NCI-H1105 treated with DMSO at 0.1 percent for 48 hours (cell line): ENCODE measurements at places on chromosomes 1 and 21.
A peak's percentile ranks its signal among the peaks of the same experiment; 100 is the strongest.

- DNase-seq, result no peak
Observed at GRCh38 chr1:184292101-184292500, 94.7 kb upstream of the C1orf21 start.

GRCh38 chr1:95409276-95409675, 175.3 kb downstream of the RWDD3 start:
- no peak for DNase-seq

DNA sequence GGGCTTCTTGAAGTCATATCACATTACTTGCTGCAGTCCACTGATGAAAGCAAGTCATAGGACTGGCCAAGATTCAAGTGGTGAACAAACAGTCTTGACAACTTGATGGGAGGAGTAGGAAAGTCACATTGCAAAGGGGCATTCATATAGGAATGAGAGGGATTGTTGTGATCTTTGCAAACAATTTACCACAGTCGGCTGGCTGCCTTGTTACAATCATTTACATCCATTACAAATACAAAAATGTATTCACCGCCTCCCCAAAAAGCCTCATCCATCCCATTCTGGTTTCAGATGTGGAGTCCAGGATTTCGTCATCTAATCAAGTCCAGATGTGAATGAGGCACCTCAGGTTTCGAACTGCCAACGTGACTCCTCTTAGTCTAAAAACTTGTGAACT, 26.8 kb downstream of the GORAB start:
- no peak for DNase-seq

GRCh38 chr1:207962716-207963426, 51.9 kb upstream of the CD34 start:
- no peak for DNase-seq

DNA sequence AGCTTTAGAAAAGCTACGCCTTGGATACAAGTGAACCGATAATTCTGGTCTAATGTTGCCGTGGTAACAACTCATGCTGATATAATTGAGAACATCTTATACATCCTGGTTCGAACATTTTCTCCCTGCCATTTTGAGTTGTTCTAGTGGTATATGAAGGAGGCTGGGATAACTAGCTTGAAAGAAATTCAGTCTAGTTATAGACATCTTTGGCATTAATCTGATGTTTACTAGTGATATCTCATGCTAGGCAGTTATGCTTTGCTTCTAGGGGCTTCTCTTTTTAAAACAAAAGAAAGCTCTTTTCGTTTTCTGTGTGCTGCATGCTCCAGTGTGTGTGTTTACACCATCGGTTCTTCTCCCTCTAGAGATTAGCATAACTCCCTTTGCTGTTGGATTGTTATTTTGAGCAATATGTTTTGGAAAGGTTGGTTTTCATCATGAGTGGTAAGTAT, 20.5 kb downstream of the PRKACB start:
- peak; percentile 63 for DNase-seq

GRCh38 chr1:8020032-8020431, 6.1 kb downstream of the ERRFI1 start:
- no peak for DNase-seq

DNA sequence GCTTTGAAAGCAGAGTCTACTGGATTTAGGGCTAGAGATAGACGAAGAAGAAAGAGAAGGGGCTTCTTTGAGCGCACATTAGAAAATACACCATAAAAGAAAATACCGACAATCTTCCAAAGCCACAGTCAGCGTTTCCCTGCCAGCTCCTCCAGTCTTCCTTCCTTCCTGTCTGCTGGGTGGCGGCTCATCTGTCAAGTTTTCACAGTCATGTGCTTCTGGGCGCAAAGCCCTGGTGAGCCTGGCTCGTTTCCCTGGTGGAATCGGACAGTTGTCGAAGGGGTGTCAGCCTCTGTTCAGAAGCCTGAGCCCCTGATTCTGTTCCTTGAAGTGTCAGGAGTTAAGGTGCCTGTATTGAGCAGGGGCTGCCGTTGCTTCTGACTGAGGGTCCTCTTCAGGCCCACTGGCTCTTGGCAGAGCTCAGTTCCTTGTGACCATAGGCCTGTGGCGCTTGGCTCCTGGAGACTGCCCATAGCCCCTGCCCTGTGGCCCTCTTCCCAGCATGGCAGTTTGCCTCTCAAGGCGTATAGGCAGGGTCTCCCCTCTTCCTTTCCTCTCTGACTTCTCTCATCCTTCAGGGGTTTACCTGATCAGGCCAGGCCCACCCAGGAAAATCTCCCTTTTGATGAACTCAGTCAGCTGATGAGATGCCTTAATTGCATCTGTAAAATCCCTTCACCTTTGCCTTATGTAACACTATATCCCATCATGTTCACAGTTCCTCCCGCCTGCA, 58.6 kb downstream of the ADARB1 start:
- no peak for DNase-seq

GRCh38 chr1:46004492-46004891, 127.9 kb downstream of the PIK3R3 start:
- DNase-seq, result no peak

- no peak for DNase-seq
Observed at GRCh38 chr1:227805606-227806197, 9.8 kb upstream of the PRSS38 start.

- peak; percentile 65 for DNase-seq
Observed at GRCh38 chr1:205488074-205488723, 16.3 kb upstream of the CDK18 start.

DNA sequence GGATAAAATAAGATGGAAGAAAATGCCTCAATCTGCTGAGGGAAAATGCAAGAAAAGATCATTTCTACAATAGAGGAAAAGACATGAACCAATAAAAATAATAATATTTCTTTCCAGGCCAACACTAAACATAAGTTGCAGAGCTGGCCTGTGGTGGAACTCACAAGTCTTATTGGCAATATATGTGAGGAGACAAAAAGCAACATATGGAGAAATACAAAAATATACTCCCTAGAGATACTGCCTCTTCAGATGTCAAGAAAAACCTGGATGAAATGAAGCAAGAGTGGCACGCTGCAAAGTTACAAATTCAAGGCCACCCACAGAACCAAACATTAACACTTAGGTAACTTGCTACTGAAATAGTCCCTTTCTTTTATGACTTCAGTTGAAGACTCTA, 264.9 kb upstream of the FMN2 start:
- no peak for DNase-seq

DNA sequence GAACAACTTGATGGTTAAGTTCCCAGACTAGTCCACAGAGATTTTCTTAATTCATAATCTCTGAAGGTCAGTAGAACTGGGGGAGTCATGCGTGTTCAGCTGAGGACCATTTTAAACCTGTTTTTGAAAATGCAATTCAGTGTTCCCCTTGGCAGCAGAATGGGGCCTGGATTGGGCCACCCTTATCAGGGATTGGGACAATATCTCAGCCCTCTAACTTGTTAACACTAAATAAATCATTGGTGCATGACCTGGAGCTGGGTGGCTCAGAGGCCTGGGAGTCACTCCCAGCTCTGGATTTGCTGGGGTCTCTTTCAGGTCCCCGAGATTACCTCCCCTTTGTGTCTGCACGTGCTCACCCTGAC, 55.3 kb downstream of the MRPS6 start:
- DNase-seq, result no peak

DNA sequence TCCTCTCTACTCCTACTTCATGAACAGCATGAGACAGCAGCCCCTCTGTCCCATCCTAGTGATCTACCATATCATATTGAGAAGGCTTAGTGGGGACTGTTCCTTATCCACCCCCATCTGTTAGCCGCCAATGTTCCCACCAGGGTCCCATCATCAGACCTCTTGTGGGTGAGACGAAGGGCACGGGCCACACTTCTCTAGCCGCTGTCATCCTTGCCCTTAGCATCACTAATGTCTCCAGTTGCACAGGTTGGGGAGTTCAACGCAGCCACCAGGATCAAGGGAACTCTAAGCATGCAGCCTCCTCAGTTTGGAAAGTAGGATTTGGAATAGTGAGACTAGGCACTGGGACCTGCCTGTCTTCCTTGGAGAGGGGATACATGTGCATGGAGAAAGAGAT, 20.1 kb downstream of the INKA2 start:
- no peak for DNase-seq

DNA sequence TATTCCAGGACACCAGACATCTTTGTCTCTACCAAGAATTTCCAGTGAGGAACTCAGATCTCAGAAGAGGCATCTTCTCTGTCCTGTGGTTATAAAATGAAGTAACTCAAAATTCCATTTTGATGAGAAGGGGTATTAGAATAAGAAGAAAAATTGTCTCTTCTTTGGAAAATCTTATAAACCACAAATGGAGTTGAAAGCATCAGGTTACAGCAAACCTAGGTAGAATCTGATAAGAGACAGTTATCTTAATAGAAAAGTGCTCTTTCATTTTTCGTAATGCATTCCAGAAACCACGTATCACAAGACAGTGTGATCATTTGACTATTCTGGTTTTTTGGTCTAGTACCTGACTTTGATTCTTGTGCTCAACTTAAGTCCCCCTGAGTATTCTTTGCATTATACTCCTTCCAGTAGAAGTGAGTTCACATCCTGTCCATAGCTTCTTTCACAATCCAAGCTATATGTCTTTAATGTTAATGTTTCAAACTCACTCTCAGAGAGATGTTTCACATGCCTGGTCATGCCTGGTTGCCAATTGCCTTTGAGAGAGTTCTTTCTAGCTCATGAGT, 120.9 kb upstream of the PRDX6 start:
- DNase-seq, result no peak

DNA sequence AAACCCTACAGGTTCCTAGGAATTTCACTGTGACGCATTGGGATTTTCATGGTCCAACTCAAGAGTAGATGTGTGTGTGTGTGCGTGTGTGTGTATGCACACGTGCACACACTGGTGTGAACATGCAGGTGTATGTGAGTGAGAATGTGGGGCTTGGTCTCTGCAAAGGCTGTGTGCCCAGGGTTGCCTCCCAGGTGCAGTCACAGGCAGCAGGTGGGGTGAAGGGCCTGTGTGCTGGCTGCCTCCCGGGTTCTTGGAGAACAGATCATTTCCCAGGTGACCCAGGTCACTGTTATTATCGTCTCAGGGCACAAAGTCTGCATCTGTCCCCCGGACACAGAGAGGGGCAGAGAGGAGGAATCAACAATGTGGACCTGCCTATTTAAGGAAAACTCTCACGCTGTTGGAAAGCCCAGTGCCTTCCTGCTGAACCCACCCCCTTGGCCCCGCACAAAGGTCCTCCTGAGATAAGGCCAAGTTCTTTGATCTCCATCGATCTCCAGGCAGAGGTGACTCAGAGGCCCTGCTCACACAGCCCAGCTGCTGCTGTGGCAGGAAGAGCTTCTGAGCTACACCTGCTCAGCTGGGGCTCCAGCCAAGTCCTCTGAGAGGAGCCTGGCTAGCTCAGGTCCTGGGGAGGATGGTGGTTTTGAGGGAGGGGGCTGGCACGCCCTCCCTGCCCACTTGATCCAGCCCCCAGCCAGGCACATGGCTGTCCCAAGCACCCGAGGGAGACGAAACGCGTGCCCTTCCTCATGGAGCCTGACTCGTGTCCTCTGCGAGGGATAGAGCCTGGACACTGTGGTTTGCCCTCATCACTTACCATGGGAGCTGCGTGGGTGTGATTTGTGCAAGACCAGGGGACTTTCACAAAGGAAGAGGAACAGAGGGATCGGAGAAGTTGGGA, 134.0 kb upstream of the ARHGEF16 start:
- DNase-seq, result peak; percentile 74

DNA sequence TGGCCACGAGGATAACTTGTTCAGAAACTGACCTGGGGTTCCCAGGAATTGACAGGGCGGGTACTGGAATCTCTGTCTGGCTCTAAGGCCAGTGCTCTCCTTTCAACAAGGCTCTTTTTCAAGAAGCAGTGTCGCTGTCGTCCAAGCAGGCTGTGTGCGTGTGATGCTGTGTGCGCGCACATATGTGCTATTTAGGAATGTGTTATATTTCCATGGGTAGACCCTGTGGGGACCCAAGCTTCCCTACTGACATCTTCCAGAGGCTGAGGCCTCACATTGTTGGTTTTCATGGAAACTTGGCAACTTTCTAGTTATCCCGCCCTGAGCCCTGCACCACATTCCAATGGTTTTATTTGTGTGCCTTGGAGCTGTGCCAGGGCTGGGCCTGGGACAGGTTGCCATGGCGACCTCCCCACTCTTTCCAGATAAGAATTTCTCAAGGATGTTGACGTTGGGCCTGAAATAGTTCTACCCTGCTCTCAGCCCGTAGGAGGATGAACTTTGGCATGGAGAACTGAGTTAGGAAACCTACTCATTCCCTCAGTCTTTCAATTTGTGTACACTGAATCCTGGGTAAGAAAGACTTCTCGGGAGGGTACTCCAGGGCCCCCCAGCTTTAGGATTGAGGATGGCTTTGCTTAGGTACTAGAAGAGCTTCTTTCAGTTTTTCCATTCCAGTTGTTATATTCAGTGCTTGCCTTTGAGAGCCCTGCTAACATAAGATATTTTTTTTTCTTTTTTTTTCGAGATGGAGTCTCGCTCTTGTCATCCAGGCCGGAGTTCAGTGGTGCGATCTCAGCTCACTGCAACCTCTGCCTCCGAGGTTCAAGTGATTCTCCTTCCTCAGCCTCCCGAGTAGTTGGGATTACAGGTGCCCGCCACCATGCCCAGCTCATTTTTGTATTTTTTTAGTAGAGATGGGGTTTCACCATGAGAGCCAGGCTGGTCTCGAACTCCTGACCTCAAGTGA, 38.8 kb upstream of the SRSF10 start:
- peak; percentile 12 for DNase-seq

- DNase-seq, result no peak
Observed at GRCh38 chr1:225612287-225612686, 40.6 kb downstream of the ENAH start.

- DNase-seq, result no peak
Observed at GRCh38 chr1:12574757-12575139, 43.3 kb downstream of the DHRS3 start.

GRCh38 chr1:193979219-193979618, 792.8 kb upstream of the B3GALT2 start:
- no peak for DNase-seq

DNA sequence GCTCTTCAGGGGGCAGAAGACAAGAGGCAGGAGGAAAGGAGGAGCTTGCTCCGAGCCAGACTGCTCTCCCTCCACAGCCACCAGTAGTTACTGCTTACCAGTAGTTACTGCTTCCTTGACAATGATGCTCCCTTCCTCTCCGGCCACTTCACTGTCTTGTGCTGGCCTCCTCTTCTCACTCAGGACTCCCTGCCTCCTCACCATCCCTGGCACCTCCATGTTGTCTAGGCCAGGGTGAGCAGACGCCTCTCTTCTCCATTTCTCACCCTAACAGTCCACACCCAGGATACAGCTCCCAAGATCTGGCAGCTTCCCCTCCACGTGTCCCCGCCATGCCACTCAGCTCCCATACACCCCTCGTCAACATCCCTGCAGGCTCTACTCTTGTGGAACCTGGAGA, 82.4 kb upstream of the TLR5 start:
- no peak for DNase-seq

- no peak for DNase-seq
Observed at GRCh38 chr1:156857532-156857931, 1.4 kb downstream of the INSRR start.

DNA sequence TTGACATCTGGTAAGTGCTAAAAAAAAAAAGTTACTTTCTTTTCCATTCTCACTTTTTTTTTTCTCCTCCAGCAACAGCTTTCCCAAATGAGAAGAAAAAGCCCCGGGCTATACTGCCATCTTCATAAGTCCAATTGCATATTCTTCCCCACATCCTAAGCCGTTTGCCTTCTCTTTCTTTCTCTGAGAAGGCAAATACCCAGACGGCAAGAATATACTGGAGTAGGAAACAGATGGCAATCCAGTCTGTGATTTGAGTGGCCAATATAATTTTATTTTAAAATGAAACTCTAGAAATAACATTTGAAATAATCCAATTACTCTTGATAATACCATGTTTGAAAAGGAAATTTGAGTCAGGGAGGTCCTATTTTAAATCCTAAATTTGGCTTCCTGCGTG, 44.6 kb upstream of the GREM2 start:
- no peak for DNase-seq
